Stimulated activated CD4-positive, alpha-beta T cell treated with anti-CD3 and anti-CD28 coated beads, Interleukin-2, amount 100 ng/mL, for 24 hours (primary cell): ENCODE measurements at places on chromosomes 12 and 14.
A peak's percentile ranks its signal among the peaks of the same experiment; 100 is the strongest.

DNA sequence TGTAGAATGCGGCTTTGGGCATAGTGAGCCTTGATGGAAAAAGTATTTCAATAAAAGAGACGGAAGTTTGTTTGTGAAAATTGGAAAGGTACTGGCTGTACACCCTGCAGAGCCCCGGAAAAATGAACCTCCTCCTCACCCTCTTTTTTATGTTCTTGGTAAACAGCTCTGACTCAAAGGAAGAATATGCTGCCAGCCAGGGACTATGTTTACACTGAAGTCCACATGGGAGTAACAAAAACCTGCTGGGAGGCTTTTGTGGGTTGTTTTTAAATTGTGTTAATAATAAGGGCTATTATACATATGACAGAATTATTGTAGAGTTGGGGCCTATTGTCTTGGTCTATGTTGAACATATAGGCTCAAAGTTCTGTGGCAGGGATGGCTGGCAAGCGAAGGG, 70.7 kb downstream of the TTC8 start:
- DNase-seq, result no peak

DNA sequence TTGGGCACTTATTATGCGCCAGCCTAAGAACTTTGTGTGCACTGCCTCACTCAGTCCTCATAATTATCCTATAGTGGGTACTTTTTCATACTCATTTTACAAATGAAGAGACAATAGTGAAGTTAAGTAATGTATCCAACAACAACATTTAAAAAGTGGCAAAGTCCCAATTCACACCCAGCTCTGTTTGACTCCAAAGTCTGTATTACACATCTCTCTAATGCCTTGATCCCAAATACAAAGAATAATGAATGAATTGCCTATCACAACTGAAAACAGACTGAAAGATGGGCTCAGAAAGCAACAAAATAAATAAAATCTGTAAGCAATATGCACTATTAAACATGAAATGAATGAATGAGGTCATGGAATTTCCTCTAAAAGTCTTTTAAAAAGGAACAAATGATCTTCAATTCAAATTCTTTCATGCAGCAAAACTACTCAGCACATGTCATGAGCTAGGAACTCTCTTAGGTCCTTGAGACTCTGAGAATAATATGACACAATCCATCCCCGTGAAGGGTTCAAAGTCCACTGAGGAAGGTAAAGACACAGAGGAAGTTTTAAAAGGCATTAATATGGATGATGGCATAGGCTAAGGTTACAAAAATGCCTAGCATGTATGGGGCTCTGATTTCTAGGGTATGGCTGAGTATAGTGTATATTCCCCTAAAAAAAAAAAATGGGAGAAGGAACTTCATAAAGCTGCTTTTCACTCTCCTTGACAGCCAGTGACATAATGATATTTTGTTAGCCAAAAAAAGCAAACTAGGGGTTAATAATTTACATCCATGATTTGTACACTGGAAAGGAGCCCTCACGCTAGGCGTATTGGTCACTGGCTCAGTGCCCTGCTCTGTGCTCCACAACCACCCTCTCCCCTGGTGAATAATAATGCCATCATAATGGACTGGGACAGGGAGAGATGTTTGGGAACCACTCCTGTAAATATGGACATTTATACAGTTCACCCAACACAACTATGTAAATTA, 103.4 kb downstream of the SLC2A13 start:
- no peak for DNase-seq

DNA sequence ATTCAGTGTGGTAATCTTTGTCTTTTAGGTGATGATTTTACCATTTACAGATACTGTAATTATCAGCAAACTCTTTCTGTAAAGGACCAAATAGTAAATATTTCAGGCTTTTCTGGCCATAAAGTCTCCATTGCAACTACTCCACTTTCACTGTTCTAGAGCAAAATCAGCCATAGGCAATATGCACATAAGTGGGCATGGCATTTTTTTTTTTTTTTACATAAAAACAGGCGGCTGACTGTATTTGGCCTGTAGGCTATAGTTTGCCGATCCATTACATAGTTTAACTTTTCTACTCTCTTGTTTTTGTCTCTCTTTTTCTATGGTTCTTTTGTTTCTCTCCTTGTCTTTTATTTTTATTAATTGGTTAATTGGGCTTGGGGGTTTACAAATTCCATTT, 39.4 kb downstream of the RPH3A start:
- no peak for DNase-seq

GRCh38 chr14:56268673-56269072, 150.5 kb downstream of the PELI2 start:
- DNase-seq, result no peak

GRCh38 chr14:99808154-99808505, 14.9 kb downstream of the EML1 start:
- no peak for DNase-seq

- DNase-seq, result no peak
Measured at GRCh38 chr12:77060136-77060882, 5.1 kb downstream of the E2F7 start.

DNA sequence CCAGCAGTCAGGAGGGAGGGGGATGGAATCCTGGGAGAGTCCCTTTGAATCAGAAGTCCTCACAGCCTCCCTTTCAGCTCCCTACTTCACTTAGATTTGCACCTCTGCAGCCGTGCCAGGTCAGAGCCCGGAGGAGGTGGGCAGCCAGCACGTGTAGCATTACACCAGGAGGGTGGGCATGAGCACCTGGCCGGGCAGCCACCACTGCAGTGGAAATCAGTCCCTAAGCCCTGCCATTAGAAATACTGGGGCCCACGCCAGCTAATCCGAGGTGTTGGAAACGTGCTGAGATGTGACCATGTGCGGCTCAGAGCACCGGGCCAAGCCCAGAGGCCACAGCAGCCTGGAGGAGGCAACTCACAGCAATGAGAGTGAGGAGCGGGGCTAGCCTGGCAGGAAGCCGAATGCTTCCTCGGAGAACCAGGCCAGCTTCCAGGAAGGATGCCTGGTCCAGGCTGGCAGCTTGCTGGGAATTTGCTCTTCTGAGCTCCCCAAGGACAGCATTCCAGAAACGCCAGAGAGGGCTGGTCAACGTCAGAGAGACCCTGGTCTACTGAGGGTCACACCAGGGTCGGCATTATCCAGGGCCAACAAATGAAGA, 9.4 kb upstream of the CACNA2D4 start:
- no peak for DNase-seq

DNA sequence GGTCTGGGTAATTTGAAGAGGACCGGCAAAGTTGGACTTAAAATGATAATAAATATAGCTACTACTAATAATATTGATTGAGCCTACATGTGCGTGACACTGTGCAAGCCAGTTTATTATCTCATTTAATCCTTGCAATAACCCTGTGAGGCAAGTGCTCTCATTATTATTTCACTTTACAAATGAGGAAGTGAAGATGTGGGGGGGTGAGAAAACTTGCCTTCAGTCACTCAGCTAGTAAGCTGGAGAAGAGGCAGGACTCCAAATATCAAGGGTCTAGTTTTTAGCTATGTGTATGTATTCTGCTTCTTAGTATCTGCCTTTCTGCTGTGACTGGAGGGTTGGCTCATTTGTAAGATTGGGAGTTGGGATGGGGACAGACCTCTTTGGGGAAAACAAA, 39.2 kb downstream of the NPAS3 start:
- no peak for DNase-seq

GRCh38 chr12:45309836-45310626, 94.1 kb downstream of the ANO6 start:
- DNase-seq, result no peak

GRCh38 chr12:30582943-30583342, 112.7 kb downstream of the IPO8 start:
- no peak for DNase-seq

DNA sequence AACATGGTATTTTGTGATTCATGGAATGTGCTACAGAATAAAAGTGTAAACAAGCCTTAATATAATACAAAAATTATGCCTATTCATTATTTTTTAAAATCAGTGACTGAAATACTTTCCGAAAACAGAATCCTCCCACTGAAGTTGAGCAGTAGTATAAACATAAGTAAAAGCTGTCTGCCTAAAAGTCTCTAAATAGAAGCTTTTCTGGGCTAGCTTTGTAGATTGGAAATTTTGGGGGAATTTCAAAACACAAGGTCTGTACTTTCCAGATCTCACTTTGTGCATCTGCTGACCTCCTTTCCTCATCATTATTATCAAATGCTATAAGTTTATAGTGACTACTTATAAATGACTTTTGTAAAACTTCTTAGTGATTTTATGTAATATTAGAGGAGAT, 80.4 kb upstream of the TRHDE start:
- no peak for DNase-seq

GRCh38 chr14:22561661-22562579, 27.1 kb downstream of the DAD1 start:
- peak; percentile 72 for DNase-seq

DNA sequence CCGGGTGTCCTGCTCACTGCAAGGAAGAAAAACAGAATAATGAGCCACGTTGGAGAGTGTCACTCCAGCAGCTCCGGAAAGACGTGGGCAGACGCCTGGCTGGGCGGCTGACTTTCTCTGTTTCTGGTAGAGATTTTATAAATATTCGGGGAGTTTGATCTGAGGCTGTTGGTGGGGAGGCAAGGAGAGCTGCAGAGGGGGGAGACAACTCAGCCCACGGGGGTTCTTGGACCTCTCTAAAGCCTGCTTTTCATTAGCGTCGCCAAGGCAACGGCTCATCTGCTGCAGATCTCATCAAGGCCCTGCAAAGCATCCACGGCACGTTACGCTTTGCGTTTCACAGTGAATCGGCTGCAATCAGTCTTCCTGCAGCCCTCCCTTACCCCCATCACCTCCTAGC, 207.2 kb downstream of the ZFP36L1 start:
- DNase-seq, result no peak

GRCh38 chr12:66965621-66966020, 286.7 kb upstream of the GRIP1 start:
- DNase-seq, result no peak

GRCh38 chr12:90298289-90298948, 589.8 kb upstream of the ATP2B1 start:
- no peak for DNase-seq

- DNase-seq, result no peak
Measured at GRCh38 chr12:51011955-51012354, 14.2 kb downstream of the SLC11A2 start.

- DNase-seq, result peak; percentile 79
Measured at GRCh38 chr12:130826151-130826801, 12.8 kb downstream of the STX2 start.

- no peak for DNase-seq
Measured at GRCh38 chr12:16349131-16349460, 1.7 kb downstream of the MGST1 start.

GRCh38 chr12:81759190-81760051, at the start of gene PPFIA2:
Gene PPFIA2 (minus strand): TSS chr12:81759350.
- DNase-seq, result peak; percentile 19

DNA sequence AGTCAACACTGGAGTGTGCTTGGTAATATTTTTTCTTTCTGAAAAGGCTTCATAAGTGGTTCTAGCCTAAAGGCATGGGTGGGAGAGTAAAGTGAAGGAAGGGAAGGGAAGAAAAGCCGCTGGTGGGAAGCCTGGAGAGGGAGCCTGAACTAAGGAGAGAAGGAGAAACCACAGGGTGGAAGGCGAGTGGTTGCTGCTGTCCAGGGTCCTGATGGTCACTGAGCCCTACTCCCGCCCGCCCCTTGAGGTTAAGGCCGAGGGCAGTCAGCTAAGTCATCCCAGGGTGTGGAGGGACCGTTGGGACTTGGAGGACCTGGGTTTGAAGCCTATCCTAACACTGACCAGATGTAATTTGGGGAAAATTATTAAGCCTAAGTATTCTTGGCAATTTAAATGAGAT, 189.1 kb downstream of the PIWIL1 start:
- no peak for DNase-seq

DNA sequence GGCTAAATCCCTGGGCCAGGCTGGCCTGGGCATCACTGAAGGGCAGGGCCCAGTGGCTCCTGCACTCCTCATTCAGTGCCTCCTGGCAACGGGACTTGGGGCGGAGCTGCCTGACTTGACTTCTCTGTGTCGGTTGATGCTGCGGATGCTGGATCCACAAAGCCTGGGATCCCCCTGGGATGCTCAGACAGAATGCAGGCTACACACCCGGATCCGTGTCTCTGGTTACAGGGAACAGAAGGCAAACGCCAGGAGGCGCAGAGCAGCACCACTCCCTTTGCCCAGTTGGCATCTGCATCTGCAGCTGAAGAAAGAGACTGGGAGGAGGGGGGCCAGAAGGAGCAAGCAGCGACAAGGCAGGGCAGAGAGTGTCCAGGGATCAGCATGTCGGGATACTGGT, 154.5 kb upstream of the FKBP4 start:
- DNase-seq, result no peak

- no peak for DNase-seq
Measured at GRCh38 chr14:30179381-30180130, 251.9 kb upstream of the PRKD1 start.

GRCh38 chr14:21236948-21237797, 32.1 kb downstream of the HNRNPC start:
- DNase-seq, result no peak

DNA sequence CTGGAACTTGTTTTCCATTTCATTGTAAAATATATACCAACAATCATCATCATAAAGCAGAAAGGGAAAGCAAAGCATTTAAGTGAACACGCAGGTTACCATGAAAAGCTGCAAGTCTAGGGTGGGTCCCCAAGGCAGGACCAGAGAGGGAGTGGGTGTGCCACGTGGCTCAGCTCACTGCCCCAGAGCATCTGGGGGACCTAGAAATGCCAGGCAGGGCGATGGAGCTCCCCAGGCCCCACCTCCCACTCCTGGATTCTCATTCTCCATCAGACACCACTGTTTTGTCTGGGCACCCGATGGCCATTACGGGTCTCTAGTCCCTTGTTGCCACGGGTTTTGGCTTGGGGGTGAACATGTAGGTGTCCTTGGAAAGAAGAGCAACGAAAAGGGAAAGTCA, 34.7 kb downstream of the BCL11B start:
- DNase-seq, result no peak

GRCh38 chr14:104224131-104224505, 85.7 kb downstream of the KIF26A start:
- no peak for DNase-seq

GRCh38 chr14:99681101-99681831, 2.8 kb upstream of the CYP46A1 start:
- no peak for DNase-seq

GRCh38 chr14:21652209-21652808, 1.3 kb upstream of the OR4E2 start:
- no peak for DNase-seq

GRCh38 chr12:49730568-49731101, 10.7 kb upstream of the TMBIM6 start:
- no peak for DNase-seq

DNA sequence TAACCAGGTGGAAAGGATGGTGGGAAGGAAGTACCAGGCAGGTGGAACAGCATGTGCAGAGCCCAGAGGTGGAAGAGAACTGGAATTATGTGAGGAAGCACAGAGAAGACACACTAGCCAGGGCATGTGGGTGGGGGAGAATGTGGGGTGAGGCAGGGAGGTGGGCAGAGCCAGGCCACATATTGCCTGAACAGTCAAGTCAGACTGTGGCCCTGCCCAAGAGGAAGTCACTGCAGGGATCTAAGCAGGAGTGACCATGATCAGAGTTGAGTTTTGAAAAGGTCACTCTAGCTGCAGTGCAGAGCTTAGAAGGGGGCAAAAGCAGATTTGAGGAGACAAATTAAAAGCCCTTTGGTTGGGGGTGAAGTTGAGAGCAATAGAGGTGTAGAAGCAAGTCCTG, 114.0 kb upstream of the SLC38A2 start:
- DNase-seq, result no peak
